HS-27A (cell line): ENCODE measurements at places on chromosomes 12 and 14.

GRCh38 chr12:125890971-125891370, 825.7 kb downstream of the AACS start:
- DNase-seq = no peak

GRCh38 chr12:121590476-121591143, 9.8 kb upstream of the KDM2B start:
- no peak for DNase-seq

DNA sequence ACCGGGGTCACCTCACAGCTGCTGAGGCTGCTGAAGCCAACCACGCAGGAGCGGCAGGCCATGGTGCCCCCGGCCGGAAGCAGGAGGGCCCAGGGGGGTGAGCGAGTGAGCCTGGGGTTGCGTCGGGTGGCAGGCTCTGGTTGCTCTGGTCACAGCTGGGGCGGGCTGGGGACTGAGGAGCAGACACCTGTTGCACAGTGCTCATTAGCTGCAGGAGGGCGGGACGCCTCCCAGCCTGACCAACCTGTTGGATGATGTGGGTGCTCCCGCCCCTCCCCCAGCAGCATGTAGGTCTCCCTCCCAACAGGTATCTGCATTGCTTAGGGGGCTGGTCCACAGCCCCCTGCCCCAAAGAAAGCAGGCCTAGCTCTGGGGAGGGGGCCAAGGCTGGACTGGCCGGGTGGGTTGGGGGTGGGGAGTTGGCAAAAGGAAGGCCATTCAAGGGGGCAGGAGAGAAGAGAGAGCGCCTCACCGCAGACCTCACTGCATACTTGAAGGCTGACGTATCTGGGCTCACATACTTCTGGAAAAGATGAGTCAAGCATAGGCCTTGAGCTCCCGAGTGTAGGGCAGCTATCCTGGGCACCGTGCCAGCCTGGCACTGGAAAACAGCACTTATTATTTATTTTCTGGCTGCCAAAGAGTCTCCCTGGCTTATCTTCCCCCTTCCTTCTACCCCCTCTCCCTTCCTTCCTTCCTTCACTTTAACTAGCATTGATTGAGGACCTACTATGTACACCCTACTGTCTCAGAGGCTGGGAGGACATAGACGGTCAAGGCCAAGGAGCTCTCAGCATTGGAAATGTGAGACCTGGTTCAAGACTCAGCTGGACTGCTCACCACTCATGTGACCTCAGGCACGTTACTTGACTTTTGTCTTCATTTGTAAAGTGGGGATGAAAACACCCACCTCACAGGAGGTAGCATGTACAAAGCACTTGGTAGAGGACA, at the start of gene KRT80:
TSS of gene KRT80 (minus strand) at position 174 of the 951 bp plus-strand sequence. CDS start at position 62, 112 bp downstream.
- peak; percentile 98 for DNase-seq

DNA sequence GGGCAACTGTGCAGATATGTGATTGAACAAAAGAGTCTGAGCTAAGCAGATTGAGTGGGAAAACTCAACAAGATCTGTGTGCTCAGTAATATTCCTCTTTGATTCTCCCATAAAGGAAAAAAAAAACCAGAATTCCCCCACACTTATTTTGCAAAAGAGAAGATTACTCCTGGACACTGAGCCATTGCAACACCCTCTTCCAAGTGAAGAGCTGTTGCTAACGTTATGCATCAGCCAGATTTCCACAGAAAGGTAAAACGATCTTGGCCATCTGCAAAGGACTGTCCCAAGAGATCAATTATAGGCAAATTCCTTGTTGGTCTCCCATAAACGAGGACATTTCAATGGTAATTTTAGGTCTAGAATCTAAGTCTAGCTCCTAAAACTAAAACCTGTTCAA, 587.7 kb downstream of the C12orf50 start:
- DNase-seq = no peak

- no peak for DNase-seq
These were observed 361.1 kb upstream of the CLEC14A start for GRCh38 chr14:38616959-38617358.

DNA sequence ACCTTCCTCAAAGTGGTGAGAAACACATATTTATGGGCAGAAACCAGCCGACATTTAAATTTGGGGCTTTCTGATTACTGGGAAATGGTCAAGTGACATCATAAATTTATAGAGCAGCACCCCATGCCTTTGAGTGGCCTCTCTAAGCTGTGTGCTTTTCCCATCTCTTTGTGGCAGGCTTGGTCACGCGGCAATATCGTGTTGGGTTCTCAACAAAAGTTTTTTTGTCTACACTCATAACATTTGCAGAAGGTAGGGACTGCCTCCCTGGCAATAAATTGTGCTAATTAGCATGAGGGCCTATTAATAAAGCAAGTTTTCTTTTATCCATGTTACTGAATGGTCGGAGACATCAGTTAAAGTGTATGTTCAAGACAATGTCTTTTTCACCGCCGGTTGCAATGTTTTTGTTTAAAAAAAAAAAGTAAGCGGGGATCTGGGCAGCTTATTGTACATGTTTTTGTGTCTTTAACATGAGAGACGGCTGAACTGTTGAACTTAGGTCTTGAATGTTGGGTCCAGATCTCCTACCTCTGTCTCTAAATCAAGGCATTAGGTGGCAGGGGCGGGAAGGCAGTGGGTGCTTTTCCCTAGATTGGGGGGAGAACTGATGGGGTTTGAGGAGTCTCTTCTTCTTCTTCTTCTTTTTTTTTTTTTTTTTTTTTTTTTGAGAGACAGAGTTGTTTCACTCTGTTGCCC, 193.3 kb downstream of the PHETA1 start:
- DNase-seq = no peak

GRCh38 chr12:123229051-123229450, 3.9 kb downstream of the MPHOSPH9 start:
- DNase-seq = no peak

DNA sequence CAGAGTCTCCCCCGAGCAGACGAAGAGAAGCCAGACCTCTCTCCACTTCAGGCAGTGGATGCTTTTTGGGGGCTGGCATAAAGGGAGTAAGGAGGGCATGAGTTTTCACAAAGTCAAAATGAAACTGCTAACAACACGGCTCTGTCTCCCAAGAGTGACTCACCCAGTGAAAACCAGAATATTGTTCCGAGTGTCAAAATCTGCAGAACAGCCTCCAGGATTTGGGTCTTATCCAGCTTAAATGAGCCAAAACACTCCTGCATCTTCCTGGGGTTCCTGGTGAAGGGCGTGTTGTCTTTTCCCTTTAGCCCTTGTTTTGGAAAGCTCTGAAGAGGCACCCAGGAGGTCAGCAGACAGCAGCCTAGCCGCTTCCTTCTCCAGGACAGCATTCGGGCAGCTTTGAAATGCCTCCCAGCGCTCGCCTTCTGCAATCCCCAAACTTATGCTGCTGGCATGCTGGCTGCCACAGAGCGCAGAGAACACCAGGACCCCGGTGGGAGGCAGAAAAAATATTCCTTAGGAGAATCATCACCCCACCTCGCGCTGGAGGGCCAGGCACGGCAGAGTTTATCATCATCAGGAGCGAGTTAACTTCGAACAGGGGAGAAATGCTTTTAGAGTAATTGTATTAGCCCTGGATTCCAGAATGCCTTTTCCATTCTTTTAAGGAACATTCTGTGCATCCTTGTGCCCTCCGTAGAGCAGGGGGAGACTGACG, 117.7 kb upstream of the NCOR2 start:
- no peak for DNase-seq
